ENCODE measurements at places on chromosomes 4 and X.

- DNase-seq, result peak; percentile 11
Measured at GRCh38 chr4:86043755-86044592, 315.9 kb downstream of the MAPK10 start.

DNA sequence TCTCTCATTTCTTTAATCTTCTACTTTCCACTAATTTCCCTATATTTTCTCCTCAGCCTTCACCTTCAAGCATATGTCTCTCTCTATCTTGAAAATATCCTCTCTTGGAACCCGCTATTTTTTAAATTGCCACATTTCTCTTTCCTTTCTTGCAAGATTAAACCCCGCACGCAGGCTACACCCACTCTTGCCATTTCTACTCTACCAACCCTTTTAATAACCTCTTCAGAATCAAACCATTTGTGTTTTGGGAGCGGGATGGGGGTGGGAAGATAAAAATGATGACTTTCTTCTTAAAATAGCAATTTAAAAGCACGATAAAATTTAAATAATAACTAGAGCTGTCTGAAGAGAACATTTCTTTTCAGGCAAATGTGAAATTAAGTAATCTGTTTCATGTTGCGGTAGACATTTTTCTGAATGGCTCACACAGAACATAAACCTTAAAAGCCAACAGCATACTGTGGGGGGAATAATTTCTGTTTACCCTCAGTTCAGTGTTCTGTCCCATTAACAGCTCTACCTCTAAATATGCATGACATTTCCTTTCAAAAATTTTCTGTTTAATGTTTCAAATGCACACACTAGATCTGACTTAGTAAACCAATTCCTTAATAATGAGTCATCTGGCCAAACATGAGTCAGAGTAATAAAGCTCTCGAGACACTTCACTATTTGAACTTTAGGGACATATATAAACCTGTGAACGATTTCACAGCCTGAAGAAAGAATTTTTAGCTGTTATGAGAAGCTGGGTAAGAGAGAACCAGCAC lies 20.5 kb downstream of the ARSJ start:
- DNase-seq, result peak; percentile 89

DNA sequence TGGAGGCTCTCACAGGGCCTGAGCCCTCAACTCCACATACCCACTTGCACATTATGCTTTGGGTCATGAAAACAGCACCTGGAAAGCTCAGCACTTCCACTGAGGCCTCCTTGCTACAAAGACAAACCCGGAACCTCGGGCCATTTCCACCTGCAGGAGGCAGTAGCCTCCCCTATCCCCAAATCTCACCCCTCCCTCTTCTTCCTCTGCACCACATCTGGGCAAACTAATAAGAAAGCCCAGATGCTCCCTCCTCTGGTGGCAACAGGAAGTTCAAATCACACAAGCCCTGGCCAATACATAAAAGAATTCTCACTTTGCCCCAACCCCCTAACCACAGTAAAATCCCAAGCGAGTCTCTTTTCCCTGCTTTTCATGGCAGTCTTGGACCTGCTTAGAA lies 136.4 kb downstream of the MAPK10 start:
- DNase-seq, result no peak

GRCh38 chr4:152357206-152357605 lies 178.7 kb downstream of the FBXW7 start:
- no peak for DNase-seq

DNA sequence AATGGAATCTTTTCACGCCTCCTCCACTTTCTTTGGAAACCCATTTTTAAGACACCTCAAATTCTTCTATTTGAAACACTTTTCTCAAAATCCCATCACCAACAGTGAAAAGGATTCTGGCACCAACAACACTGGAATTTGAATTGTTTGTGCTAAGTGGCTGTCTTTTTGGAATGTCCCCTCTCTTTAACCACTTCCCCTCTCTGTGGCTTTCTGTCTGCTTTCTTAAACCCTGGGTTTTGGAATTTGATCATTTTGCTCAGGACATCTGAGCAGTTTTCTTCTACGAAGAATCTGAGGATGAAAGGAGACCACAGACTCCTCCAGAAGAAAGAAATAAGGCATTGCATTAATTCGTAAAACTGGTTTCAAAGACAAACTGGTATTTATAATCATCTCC lies 89.0 kb downstream of the MXRA5 start:
- no peak for DNase-seq

- no peak for DNase-seq
Measured at GRCh38 chrX:40759374-40759773, 24.0 kb upstream of the MED14 start.

- peak; percentile 68 for DNase-seq
Measured at GRCh38 chr4:39046249-39046648, 14.0 kb upstream of the TMEM156 start.

GRCh38 chrX:9577555-9577954 lies 112.7 kb downstream of the TBL1X start:
- no peak for DNase-seq

DNA sequence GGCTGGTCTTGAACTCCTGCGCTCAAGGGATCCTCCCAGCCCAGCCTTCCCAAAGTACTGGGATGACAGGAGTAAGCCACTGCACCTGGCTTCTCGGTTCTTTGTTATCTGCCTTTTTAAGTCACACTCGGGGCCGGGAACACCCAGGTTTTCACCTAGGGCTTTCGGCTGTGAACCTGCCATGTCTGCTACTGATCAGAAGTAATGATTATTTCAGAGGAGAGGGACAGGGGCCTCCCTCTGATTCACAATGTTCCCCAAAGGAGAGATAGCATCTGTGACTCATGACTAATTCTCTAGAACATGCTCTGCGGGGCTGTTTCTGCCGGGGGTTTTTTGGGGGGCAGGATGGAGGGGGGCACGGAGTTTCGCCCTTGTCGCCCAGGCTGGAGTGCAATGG lies 26.9 kb downstream of the CRLF2 start:
- no peak for DNase-seq

DNA sequence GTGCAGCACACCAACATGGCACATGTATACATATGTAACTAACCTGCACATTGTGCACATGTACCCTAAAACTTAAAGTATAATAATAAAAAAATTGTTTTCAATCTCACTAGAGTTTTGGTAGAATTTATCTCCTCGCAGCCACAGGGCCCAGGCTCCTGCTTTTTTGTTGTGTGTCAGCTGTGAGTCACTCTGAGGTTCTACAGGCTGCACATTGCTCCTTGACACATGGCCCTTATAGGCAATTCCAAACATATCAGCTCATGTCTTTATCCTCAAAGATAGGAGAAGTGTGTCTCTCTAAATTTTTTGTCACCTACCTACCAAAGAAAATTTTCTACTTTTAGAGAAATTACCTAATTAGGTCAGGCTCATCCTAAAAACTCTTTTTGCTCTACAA lies 252.1 kb upstream of the ADGRL3 start:
- no peak for DNase-seq

DNA sequence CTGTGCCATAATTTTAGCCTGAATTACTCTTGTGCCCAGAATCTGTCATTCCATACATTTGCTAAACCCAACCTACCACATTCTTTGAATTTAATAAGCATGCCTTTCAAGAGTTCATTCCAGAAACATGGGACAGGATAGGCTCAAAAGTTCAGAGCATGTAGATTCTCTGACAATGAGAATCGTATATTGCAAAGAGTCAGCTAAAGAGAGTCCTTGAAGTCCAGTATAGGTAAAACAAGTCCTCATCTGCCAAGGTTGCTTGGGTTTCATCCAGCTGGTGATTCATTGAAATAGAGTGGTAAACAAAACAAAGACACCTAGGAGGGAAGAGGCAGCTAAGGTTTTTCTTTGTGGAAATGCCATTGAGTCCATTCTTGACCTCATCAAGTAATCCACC lies 249.3 kb upstream of the DIPK2B start:
- no peak for DNase-seq

DNA sequence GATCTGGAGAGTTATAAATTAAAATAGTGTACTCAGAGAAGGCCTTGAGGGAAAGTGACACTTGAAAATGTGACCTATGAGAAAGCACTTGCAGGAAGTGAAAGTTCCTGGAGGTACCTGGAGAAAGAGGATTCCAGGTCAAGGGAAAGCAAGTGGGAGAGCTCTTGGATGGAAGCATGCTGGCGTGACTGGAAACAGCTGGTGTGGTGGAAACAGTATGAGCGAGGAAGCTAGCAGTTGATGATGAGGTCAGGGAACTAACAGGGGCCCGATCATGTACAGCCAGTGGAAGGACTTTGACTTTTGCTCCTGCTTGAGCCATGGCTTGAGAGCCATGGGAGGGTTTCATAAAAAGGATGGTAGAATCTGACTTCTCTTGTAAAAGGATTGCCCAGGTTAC lies 9.5 kb upstream of the CLCN5 start:
- no peak for DNase-seq

GRCh38 chr4:38656111-38656510 lies 7.9 kb upstream of the KLF3 start:
- DNase-seq, result no peak

DNA sequence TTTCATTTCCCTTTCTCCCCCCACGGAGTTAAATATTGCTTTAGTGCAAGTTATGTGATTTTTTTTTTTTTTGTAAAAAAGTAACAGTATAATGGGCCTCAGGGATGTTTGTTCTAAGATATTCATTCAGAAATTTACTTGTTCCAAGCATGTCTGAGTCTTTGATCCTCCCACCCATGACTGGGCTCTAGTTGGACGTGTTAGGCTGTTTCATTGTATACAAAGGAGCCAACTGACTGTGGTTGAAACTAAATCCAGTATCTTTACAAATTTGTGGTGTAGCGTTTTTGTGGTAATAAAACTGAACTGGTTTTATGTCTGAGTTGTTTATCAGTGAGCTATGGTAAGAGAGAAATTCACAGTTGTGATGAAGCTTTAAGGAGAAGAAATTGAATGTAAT lies 74.1 kb downstream of the DOCK11 start:
- DNase-seq, result no peak

- no peak for DNase-seq
Measured at GRCh38 chrX:136055651-136056221, 70.5 kb downstream of the SLC9A6 start.

DNA sequence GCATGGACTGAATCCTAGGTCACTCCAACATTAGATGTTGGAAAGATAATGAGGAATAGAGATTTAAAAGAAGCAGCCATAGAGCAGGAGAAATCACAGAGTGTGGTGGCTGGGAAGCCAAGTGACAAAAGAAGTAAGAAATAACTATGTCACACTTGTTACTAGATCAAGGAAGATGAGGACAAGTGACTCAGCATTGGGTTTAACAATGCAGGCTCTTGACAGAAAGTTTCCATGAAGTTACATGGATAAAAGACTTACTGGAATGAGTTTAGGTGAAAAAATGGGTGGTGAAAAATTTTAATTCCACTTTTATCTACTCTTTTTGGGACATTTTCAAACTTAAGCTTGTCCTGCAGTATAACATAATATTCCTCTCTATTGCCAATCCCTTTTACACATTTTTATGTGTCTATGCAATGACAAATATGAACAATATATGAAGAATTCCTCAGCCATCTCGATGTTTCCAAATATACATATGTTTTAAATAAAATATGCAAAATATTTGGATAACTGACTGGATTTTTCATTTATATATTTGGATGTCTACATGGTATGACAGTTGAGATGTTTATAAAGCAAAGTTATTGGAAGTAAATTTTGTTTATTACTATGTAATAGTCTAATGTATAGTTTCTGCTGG lies 462.6 kb downstream of the IL15 start:
- no peak for DNase-seq

GRCh38 chr4:8507624-8508023 lies 67.0 kb downstream of the TRMT44 start:
- DNase-seq, result no peak

DNA sequence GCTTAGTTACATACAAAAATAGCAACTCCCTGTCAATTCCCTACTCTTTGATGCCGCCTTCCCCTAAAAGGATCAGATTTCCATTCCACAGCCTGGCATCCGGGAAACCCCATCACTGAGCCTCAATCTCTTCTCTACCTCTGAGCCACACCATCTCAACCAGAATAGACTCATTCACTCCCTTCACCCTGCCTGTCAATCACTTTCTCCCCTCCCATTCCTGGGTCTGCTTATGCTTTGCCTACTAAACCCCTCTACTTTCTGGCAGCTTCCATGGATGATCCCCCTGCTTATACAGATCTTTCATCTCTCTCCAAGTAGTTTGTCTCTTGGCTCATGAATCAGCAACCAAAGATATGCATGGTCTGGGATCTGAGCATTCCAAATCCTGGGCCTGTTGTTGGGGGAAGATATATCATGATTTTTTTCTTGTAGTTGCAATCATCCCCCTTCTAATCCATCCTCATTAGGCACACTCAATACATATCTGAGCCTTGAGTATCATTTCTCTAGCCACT lies 2.6 kb downstream of the AMER1 start:
- no peak for DNase-seq

DNA sequence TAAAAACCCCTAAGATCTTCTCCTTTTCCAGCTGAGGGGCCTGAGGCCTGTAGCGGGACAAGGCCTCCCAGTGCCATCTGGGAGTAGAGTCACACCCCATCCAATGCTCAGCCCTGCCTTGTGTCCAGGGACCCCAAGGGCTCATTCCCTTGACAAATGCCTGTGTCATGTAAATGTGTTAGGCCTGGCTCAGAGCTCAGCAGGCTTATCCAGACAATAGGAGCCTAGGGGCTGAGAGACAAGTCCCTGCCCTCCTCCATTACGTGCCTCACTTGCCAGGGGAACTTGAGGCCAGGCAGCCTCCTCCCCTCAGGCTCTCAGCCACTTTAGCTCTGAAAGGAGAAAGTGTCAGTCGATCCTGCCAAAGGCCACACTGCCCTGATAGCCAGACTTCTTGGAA lies 166.8 kb upstream of the MAMLD1 start:
- DNase-seq, result no peak

DNA sequence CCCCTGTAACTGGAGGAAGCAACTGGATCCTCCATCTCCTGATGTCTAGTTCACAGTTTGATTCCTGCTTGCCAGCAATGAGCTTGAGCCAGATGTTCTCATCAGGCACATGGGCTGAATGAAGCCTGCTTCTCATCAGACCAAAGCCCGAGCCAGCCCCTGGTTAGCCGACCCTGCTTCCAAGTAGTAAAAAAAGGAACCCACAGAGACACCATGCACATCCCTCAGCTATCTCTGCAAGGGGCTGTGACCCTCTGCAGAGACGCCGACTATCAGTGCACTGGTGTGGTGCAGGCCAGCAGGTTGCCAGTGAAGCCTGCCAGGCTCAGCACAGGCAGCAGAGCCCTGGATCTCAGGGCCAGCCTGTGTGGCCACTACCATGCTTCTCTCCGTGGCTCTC lies 2.8 kb downstream of the DCTD start:
- no peak for DNase-seq

DNA sequence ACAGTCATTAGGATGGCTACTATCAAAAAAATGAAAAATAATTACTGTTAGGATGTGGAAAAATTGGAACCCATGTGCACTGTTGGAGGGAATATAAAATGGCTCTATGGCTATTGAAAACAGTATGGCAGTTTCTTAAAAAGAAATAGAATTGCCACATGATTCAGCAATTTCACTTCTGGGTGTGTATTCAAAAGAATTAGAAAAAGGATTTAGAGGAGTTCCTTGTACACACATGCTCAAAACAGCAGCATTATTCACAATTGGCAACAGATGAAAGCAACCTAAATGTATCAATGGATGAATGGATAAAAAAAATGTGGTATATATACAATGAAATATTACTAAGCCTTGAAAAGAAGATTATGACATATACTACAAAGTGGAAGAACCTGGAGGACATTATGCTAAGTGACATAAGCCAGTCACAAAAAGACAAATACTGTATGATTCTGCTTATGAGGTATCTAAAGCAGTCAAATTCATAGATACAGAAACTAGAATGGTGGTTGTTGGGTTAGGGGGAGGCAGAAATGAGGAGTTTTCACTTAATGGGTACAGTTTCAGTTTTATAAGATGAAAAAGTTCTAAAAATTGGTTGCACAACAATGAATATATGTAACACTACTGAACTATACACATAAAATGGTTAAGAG lies 123.2 kb downstream of the ELOVL6 start:
- no peak for DNase-seq

- DNase-seq, result no peak
Measured at GRCh38 chr4:114265342-114265741, 285.9 kb upstream of the ARSJ start.

Data from SW 1271 (cell line).